Activated T-helper 1 cell treated with anti-CD3 and anti-CD28 coated beads, Interleukin-12 subunit alpha, Interleukin-12 subunit beta, Interleukin-2, Interleukin-4 antibody, amounts not matched to agents 30 ng/mL and 10 ng/mL and 1 ng/mL, durations not matched to agents 14 hours and 24 hours and 36 hours (primary cell): ENCODE measurements at places on chromosomes 7 and 10.
A peak's percentile ranks its signal among the peaks of the same experiment; 100 is the strongest.

DNA sequence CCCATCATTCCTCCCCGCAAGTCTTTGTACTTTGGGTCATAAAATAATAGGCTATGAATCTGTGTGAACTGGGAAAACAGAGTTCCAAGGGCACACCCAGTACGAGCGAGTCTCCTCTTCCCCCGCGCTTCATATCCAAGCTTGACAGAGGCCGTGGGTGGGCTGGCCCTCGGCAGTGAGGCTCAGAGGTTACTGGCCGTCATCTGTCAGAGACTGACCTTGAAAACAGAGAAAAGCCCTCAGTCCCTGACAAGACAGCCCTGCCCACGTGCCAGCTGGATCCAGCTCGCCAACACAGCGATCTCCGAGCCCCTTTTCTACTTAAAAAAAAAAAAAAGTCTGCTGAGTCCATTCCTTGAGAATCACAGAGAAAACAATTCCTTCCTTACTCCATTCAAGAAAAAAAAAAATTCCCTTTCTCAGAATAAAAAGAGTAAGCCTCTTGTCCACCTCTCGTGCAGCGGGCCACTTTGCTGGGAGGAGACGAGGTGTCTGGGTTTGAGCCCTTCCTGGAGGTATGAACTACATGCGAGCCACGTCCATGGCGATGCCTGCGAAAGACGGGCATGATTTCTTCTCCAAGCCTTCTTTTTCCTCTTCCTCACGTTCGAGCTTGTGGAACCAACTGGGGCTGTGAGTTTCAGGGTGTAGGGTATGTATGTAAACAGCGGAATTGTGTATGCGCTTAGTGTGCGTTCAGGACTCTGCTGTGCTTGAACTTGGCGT lies 744 bp upstream of the BICC1 start:
- no peak for DNase-seq

- no peak for DNase-seq
These were observed 276.8 kb downstream of the ELFN1 start for GRCh38 chr7:1946773-1947450.

DNA sequence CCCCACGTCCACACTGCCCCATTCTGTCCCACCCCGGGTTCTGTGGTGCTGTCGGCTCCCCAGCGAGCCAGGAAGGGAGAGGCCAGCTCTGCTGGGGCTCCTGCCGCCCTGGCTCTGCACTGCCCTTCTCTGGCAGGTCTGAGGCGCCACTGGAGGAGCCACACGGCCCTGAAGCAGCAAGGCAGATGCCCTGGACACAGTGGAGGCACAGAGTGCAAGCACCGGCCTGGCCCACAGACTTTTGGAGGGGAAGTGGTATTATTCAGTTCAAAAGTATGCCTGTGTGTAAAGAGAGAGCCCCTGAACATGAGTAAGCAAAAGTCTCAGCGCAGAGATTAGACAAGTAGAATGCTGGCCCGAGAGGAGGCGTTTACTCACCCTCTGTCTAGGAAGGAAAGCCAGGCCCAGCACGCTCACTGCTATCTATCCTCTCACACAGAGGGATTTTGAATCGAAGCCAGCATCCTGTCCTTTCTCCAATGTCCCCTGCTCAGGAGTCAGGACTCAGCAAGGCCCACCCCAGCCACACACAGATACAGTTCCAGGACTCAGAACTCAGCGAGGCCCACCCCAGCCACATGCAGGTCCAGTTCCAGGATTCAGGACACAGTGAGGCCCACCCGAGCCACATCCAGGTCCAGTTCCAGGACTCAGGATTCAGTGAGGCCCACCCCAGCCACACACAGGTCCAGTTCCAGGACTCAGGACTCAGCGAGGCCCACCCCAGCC lies 115.0 kb downstream of the EGFR start:
- DNase-seq = no peak

GRCh38 chr10:30219971-30220751 lies 128.9 kb downstream of the MTPAP start:
- DNase-seq = no peak

DNA sequence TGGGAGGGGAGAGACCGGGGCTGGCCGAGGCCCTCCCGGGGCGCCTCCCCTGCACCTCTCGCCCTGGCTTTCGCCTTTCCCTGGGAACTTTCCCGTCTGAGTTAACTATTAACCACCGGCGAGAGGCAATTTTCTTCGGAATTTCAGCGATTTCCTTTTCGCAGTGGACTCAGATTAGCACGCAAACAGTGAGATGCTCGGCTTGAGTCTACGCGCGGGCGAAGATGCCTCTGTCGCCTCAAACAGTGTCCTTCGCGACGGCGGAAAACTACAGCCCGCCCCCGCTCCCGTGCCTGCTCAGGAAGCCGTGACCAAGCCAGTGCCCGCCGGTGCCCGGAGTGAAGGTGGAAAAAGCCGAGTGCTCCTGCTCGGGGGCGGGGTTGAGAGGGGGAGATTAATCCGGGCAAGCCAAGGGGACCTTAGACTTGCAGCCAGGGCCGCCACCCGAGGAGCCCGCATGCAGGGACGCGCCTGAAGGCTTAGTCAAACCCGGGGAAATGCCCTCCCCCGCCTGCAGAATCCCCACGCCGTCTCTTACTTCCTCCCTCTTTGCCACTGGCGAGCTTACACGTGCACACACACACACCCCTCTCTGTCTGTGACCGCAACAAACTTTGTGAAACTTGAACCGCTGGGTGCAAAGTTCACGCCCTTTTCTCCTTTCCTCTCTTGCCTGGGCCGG lies 14.5 kb upstream of the PAX2 start:
- DNase-seq = peak; percentile 11

- no peak for DNase-seq
These were observed 105.3 kb downstream of the ARHGAP21 start for GRCh38 chr10:24618401-24618800.

DNA sequence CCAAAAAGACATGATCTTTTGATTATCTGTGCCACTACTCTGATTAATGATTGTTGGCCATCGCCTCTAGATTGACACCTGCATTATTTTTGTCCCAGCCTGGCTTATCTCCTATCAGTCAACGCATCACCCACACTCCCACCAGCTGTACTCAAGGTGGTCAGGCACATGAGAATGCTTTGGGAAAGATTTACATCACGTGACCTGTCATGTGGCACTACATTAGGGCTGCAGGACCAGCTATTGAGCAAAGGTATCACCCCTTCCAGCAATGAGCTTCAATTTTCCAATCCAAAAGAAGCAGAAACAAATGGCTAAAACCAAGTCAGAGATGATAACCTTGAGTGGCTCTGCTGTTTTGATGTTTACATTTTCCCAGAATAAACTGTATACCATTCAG lies 204.3 kb downstream of the PLXNA4 start:
- DNase-seq = no peak

DNA sequence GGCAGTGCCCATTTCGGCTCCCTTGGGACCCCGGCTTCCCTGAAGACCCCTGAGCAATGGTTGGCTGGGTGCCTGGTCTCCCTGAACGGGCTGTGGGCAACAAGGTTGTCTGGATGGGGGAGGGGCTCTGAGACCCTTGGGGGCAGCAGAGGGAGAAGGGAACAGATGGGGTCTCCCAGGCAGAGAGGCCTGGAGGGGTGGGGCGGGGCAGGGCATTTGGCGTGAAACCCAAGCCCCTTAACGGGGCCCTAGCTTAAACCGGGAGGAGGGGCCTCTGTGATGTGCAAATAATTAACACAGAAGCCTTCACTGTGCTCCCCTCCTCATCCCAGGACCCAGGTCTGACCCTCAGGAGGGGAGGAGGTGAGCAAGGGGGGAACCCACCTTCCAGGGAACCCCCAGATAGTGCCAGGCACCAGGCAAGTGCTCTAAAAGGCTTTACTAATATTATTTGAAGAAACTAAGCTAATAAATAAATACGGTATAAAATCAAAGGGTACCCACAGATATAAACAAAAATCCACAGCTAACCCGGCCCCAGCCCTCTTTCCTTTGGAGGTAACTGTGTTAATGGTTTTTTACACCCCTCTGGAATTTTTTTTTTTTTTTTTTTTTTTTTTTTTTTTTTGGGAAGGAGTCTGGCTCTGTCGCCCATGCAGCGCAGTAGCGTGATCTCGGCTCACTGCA lies 170.8 kb downstream of the RNF216 start:
- no peak for DNase-seq

- DNase-seq = no peak
These were observed 40.5 kb downstream of the MTPN start for GRCh38 chr7:135936497-135937217.

- DNase-seq = no peak
These were observed 116.8 kb downstream of the MAD1L1 start for GRCh38 chr7:2115760-2116447.

DNA sequence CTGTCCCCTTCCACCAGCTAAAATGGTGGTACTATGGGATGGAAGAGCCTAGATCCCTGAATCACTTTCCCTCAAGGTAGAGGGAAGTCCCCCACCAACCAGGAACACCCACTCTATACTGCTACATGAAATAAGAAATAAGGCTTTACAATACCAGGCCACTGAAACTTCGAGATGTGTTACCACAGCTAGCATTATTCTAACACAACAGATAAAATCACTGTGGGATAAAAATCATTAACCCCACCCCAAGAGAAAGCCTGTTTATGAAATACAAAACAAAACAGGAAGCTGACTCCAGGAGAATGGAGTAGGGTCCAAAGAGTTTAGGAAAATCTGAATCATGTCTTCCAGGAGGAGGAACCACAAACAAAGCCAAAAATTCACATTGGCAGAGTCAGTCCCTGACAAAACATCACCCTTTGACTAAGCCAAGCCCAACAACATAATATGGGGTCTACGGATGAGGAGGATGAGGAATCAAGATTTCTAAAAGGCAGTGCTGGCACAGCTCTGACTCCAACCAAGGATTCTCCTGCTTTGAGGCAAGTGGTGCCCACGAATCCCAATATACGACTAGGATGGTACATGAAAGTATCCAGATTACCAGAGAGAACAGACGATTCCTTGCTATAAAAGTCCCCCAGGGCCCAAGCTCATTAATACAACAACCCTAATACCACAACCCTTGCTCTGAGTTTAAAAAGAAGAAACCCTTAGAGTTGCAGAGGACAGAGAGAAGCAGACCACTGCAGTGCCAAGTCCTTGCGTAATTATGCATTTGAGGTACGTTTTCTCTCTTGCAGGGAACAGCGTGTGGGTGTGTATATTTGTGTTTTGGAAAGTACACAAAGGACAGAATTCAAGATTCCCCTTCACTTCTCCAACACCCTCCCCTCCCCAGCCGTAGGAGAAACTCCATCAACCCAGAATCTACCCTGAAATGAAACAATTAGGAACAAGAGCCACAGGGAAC lies 23.7 kb downstream of the XPNPEP1 start:
- DNase-seq = no peak

DNA sequence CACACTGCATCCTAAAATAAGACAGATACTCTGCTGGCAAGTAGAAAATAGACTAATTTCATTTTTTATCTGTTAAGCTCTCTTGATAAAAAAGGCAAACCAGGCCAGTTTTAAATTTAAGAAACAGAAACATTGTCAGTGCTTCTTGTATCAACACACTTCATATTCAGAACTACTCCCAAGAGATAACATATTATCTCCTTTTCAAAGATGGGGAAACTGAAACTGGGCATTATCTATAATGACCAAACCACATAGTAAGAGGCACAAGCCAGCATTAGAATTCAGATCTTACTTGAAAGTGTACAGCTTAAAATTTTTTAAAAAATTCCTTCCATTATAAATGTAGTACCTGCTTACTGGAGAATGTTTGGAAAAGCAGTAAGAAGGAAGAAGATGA lies 14.7 kb downstream of the SRI start:
- no peak for DNase-seq

DNA sequence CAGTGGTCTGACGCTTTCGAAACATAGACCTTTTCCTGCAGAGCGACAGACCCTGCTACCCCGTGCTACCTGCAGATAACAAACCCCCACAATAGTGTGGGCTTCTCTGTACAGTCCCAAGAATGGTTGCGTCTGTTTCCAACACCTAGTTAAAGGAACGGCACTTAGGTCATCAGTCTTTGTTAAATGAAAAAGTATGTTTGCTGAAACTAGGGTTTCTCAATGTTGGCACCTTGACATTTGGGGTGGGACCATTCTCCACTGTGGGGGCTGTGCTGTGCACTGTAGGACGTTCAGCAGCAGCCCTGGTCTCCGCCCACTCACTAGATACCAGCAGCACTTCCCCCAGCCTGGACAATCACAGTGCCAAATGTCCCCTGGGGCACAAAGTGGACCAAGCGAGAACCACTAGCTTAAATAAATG lies 13.7 kb downstream of the TECTB start:
- DNase-seq = no peak

DNA sequence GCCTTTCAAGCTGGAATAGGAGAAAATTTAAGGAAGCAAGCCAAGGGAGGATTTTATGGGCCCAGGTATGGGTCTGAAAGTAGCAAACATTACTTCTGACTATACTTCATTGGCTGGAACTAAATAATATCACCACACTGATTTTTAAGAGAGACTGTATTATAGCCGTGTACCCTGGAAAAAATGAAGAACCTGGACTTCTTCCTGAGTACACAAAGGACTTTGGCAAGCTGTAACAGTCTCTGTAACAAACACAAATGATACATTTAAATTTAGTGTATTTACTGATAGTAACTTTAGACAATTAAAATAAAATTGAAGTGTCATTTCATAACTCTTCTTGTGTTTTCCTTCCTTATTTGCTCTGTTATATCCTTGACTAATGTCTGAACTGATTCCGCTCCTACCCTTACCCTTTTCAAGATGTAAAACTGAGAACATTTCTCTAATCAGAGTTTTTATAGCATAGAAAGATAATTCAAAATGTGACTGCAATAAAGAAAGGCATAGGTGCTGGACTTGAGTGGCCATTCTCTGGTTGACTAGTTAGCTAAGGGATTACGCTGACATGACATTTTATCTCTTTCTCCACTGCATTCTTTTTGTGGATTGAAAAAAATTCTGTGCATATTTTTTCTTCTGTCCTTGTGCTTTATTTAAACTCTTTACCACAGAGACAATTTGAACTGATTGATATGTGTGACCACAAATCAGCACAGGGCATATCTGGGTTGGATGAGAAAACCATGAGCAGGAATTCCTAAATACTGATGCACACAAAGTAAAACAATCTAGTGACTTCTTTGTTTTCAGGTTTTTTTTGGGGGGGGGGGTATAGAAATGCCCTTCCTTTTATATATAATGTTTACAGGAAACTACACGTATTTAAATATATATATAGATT lies 349.7 kb downstream of the MDFIC start:
- DNase-seq = no peak

GRCh38 chr7:32494946-32495297 lies 367 bp upstream of the AVL9 start:
- no peak for DNase-seq

- DNase-seq = no peak
These were observed 33.4 kb downstream of the OGDH start for GRCh38 chr7:44639671-44640321.

DNA sequence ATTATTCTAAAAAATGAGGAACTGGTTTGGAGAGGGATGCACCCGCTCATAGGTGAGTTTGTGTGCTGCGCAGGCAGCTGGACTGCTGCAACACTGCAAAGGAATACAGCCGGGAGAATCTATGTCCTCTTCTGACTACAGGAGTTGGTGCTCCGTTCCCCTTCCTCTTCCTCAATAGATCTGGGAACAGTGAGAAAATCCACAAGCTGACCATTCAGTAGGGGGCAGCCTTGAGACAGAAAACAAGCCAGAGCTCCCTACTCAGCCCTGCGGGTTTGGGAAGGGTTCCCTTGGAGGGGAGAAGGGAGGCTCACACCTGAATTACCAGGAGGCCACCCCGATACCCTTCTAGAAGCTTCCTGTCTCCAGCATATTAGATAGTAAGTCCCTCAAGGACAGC lies 87.3 kb upstream of the FOXI2 start:
- DNase-seq = no peak

GRCh38 chr10:5504146-5505072 lies 5.0 kb upstream of the CALML5 start:
- no peak for DNase-seq
